ENCODE measurements at places on chromosomes 1 and 21.

DNA sequence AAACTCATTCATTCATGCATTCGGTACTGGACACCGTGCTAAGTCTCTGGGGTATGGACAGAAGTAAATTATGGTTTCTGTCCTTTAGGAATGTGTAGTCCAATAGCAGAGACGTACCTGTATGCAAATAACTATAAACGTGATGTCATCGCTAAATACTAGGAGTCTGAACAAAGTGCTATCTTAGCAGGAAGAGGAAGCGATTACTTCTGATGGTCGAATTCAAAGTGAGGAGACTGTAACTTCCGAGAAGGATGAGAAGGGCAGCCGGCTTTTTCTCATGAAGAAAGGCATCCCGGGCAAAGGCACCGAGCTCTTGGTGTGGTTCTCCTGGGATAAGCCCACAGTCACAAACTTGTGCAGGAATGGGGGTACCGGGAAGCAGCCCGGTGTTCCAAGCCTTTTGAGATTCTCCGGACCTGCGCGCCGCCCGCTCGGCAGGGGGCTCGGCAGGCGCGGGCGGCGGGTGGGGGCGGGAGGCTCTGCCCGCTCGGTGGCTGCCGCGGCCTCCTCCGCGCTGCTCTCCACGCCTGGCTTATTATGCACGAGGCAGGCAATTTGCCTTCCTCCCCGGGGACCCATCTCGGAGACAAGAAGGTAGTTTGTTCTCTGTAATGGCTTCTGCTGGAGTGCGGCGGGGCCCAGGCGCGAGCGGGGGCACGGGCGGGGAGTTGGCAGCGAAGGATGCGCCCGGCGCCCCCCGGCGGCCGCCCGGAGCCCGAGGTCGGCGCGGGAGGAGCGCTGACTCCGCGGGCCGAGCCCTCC is 67.5 kb upstream of the CD1D start:
- DNase-seq = no peak

GRCh38 chr21:28267449-28267848 is 725.2 kb downstream of the LTN1 start:
- DNase-seq = no peak

DNA sequence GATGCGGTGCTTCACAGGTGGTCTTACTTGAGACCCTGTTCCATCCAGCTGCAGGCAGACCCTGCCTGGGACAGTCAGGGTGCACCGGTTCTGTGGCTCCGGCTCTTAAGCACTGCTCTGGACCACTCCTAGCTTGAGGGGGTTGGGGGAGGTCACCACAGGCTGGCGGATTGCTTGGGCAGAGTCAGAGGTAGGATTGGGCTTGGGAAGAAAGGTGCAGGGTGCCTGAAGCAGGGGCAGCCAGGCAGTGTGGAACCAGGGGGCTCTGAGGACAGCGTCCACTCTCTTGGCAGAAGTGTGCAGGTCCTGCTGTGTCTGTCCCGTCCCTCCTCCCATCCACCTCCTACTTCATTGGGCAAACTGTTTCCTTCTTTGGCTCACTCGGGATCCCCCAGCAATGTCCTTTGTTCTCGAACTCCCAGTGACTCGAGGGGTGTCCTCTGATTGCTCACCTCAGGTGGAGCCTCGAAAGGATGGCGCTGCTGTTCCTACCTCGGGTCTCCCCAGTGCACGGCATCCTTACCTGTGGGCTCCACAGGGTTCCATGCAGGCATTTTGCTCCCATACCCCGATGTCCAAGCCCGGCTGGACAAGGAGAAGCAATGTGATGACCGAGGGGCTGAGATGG is 1.7 kb downstream of the PDXK start:
- DNase-seq = no peak

- DNase-seq = no peak
Measured at GRCh38 chr1:181089017-181089675, 646 bp downstream of the IER5 start.

DNA sequence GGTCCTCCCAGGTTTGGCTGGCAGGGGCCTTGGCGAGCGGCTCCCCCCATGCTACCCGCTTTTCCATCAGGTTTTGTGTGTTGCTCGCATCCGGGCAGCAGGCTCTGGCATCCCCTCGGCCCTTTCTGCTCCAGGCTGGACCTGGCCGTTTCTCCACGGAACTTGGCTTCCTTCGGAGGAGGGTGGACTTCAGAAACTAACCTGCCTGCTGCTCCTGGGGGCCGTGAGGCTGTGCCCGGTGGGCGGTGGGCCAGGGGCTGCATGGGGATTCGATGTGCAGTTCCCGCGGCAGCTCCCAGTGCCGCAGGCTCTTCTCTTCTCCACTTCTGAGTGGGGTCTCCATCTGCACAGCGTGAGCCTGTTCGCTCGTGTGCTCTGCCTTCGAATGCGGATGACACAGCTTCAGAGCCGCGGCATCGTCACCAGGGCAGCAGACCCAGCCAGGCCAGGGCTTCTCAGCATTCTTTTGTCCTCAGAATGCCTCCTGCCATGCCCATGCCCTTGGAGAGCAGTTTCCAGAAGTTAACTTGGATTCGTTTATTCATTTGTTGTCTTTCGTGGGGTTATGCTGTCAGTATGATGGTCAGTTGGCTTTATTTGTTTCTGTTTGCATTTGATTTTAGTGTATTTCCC is 36.4 kb downstream of the PRKCZ start:
- no peak for DNase-seq

- no peak for DNase-seq
Measured at GRCh38 chr1:101993710-101994109, 3.0 kb downstream of the OLFM3 start.

GRCh38 chr1:172870901-172871606 is 179.7 kb downstream of the TNFSF18 start:
- DNase-seq = no peak

DNA sequence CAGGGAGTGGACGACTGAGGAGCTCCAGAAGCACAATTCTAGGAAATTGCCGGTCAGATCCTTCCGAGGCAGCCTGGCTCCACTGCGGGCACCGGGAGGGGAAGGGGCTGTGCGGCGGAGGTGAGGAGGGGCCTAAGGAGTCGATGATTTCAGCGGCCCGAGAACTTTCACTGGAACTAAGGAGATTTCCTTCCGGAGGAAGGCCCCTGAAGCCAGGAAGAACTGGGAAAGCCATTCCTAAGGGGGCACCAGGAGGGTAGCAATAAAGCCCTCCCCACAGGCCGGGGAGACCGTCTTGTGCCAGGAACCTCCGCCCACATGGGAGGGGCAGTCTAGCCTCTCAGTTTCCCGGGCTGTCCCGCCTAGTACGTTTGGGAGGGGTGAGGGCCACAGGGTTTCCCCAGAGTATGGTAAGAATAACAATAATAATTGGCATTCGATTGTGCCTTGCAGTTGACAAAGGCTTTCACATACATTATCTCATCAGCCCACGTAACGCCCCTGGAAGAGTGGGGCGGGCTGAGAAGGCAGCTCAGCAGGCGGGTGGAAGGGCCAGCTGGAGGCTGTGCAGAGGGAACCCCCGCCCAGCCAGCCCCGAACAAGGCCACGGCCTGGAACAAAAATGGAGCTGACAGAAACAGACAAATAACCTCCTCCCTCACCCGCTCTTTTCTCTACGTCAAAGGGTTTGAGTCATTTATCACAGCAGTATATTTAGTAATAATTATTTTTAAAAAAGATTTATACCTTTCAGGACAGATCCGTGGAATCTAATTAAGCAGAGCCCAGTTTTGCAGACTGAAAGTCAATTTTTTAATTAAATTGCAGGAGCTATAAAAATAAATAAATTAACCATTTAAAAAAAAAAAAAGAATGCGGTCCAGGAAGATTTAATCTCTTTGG is 19.8 kb downstream of the NPR1 start:
- no peak for DNase-seq

- no peak for DNase-seq
Measured at GRCh38 chr1:11741919-11742558, 6.1 kb downstream of the AGTRAP start.

DNA sequence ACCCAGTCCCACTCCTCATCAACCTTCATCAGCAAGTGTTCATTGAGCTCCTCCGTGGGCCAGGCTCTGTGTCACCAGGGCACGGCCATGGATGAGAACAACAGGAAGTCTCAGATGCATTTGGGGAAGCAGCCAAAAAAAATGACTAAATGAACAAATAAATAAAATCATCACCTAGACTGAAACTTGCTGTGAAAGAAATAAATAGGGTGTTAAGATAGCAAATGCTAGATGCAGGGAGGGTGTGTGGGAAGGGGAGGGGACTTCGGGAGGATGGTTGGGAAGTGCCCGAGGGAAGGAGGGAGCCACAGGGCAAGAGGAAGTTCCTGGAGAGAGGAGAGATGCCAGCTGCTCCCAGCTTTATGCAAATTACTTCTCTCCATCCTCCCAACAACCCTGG is 696.7 kb downstream of the PTPRU start:
- no peak for DNase-seq

GRCh38 chr1:110341146-110341871 is 2.1 kb downstream of the RBM15 start:
- DNase-seq = no peak

DNA sequence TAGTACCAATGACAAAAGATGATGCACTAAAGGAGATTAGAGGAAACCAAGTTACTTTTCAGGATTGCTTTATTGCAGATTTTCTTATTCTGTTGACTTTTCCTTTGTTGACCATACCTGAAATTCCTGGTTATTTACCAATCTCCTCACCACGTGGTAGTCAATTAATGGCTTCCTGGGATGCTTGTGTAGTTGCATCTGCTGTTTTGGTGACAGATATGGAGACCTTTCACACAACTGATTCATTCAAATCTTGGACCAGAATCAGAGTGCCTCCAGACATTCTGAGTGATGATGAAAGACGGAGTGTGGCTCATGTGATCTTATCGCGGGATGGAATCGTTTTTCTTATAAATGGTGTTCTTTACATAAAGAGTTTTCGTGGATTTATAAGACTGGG is 91.3 kb downstream of the CATSPERE start:
- no peak for DNase-seq

DNA sequence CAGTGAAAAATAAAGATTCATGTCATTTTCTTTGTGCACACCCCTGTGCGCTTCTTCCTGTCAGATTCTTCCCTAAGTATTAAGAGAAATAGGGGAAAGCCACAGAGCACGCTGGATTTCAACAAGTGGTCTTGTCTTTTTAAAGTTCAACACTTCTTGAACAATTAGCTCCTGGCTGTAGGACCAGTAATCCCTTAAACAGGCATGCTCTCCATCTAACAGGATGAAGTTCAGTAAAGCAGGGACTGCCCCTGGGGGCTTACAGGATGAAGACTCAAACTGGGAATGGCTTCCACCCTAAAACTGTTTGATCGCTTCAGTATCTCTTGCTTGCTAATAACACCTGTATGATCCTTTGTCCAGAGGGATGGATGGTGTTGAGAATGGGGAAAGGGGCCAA is 4.2 kb downstream of the PSMB4 start:
- DNase-seq = no peak

DNA sequence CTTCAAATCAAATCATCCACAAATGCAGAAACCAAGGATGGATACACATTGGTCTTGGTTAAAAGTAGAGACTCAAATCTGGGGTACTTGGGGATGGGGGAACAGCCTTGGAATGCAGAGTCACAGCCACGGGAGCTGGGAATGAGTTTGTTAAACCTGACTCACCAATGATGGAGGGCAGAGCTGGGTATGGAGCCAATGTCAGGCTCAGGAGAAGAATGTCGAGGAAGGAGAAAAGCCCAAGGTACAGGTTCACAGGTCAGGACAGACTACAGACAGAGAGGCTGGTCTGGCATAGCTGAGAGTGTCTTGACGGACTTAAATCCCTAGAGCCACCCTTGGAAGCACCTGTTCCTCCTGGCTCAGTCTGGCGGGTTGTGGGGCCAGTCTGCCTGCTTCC is 237.6 kb downstream of the NTNG1 start:
- DNase-seq = no peak

DNA sequence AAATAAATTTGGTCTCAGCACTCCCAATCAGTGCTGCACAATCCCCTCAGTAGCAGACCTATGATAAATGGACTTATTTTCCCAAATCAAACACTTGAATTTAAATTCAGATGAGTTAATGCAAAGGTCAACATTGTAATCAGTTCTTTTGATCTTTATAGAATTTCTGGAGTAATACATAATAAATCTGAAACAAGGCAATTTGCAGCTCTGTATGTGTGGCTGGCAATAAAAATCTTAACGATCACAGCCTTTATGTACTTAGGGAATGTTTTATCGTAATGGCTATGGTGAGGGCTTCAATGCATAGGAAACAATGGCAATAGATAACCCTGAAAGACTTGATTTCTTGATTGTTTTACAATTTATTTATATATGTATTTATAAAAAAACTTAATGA is 91.4 kb downstream of the GPATCH2 start:
- no peak for DNase-seq

- DNase-seq = peak; percentile 24
Measured at GRCh38 chr1:183580281-183580682, 10.0 kb downstream of the NCF2 start.

GRCh38 chr1:31663622-31664452 is 19.2 kb upstream of the PEF1 start:
- DNase-seq = no peak

GRCh38 chr1:191174298-191174697 is 696.6 kb upstream of the BRINP3 start:
- DNase-seq = no peak

- no peak for DNase-seq
Measured at GRCh38 chr1:51736702-51737101, 119.8 kb downstream of the OSBPL9 start.

- no peak for DNase-seq
Measured at GRCh38 chr1:32127409-32128198, 19.7 kb downstream of the KPNA6 start.

GRCh38 chr1:119440721-119441307 is 25.9 kb downstream of the HSD3B2 start:
- no peak for DNase-seq

GRCh38 chr1:156571261-156571852 is 1.0 kb downstream of the IQGAP3 start:
- DNase-seq = no peak

- DNase-seq = no peak
Measured at GRCh38 chr1:1146596-1146995, 27.1 kb upstream of the TTLL10 start.

DNA sequence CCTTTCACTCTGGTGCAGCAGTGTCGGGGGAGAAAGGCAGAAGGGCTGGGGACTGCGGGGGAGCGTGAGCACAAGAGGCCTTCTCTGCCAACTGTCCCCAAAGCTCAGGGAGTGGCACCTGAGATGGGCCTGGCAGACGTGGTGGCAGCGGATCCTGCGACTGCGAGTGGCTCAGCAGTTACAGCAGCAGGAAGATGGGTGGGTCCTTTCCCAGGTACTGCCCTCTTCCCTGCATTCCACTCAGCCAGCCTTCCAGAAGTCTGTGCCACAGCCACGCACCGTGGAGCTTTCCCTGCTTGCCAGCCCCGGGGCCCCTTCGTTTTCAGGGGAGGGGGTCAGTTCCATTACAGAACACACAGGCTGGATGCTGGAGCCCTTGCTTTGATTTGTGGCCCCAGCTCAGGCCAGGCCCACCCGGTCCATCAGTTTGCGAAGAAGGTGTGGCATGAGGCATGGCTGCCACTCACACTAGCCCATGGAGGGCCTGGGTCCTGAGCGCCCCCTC is 17.2 kb downstream of the MTHFR start:
- DNase-seq = no peak

Measured in renal cortex interstitium (tissue), 15 donors.